ENCODE measurements at places on chromosomes 13 and 19.
A peak's percentile ranks its signal among the peaks of the same experiment; 100 is the strongest.

GRCh38 chr13:73922493-73923393 lies 211.5 kb downstream of the KLF12 start:
- peak; percentile 62 for DNase-seq

- DNase-seq, result no peak
Observed at GRCh38 chr13:35252536-35253205, 223.8 kb downstream of the MAB21L1 start.

- DNase-seq, result peak; percentile 37
Observed at GRCh38 chr13:39451860-39452301, 151.1 kb downstream of the LHFPL6 start.

- DNase-seq, result no peak
Observed at GRCh38 chr13:31020996-31021395, 88.5 kb downstream of the TEX26 start.

DNA sequence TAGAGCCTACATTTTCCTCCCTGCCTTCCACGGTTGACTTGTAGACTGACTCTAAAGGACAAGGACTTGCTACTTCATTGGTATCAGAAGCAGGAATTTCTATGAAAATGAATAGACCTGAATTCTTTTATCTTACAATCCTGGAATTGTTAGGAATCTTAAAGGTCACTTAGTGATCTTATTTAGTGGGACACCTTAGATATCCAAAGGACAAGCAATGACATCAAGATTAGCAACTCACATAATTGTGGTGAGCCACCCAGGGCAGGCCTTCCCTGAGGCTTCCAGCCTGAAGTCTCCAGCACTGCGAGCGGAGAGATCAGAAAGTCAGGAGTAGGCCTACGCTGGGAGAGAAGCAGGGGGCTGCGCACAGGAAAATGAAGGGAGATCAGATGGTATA lies 37.8 kb downstream of the KLF5 start:
- DNase-seq, result no peak

DNA sequence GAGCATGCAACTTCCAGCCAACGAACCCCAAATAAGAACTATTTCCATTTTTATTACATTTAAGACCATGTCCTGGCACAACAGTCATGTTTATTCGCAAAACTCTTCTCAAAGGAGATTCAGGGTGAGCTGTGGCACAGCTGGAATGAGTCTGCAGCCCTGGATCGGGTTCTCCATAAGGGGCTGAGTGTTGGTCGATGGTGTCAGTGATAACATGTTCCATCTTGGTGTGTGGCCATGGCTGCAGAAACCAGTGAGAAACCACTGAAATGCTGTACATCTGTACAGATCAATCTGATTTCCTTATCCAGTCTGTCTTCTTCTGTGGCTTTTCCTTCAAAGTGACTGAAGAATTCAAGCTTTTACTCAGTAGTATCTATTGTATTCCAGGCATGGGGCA lies 15.2 kb downstream of the FAM124A start:
- DNase-seq, result no peak

GRCh38 chr13:73827434-73827833 lies 306.8 kb downstream of the KLF12 start:
- DNase-seq, result no peak

DNA sequence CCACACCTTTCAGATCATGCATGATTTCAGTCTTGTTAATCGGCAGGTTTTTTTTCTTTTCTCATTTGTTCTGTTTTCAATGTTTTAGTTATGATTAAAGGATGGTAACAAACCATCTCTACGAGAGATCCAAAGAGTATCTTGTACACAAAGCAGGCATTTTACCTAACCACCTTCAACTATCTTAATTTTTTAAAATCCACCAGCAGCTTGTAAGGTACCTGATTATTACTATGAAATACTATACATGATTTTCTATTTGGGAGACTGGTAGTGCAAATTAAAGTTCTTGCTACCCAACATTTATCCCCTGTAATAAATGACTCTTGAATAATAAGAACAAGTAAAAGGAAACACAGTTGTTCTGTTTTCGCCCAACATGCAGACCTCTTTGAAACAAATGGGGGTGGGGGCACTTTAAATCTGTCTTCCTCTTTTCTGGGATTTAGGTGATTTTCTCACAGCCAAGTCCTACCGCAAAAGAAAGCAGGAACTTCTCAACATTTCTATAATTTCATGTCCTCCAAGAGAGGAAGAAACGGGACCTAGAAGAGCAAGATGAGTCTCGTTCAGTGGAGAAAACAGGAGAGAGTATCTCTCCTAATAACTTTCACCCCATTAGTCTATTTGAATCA lies 3.6 kb downstream of the POU4F1 start:
- DNase-seq, result no peak

DNA sequence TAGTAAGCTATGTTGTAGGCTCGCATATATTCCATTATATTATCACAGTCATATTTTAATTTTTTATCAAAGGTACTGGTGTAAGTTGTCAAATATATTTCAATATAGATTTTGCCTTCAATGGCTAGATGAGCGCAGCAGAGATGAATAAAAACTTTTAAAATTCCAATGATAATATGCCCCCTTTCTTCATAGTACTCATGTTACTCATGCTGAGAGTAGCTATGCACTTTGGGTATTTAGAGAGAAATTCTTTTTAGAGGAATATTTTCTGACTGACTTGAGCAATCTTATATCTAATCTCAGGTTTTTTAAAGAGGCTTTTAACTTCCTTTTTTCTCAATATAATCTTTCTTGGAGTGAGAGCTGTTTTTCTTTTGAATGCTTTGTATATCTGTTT lies 11.4 kb downstream of the ZNF254 start:
- DNase-seq, result no peak

GRCh38 chr13:97082461-97083207 lies 88.4 kb upstream of the OXGR1 start:
- no peak for DNase-seq

- peak; percentile 72 for DNase-seq
Observed at GRCh38 chr13:42971691-42972347, 20.2 kb downstream of the EPSTI1 start.

GRCh38 chr13:76048131-76048530 lies 412.0 kb downstream of the LMO7 start:
- DNase-seq, result no peak

- DNase-seq, result peak; percentile 39
Observed at GRCh38 chr19:15466851-15467733, 2.7 kb upstream of the RASAL3 start.

- DNase-seq, result no peak
Observed at GRCh38 chr13:25131881-25132420, 36.0 kb downstream of the PABPC3 start.

- DNase-seq, result no peak
Observed at GRCh38 chr19:55066107-55066709, 3.3 kb upstream of the RDH13 start.

DNA sequence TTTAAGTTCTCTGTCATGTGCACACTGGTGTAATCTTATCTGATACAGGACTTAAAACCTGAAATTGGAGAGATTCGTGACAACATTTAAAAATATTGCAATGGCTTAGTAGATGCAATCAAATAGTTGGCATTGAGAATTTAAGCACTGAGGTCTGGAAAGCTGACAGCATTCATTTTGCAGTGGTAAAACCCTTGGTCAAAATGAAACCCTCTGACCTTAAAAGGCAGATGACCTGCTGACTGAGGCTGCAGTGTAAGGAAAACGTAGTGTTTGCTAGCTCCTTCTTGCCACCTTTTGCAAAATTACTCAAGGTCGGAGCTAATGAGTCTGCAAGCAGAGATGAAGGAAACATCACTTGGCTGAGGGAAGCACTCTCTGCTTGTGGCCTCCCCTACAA lies 150.6 kb downstream of the KCTD12 start:
- no peak for DNase-seq

- no peak for DNase-seq
Observed at GRCh38 chr13:84208246-84208910, 326.1 kb upstream of the SLITRK1 start.

- DNase-seq, result no peak
Observed at GRCh38 chr13:50707628-50708027, 135.9 kb downstream of the DLEU7 start.
